ENCODE measurements at places on chromosomes 5 and 9.

- no peak for DNase-seq
These were observed 19.5 kb upstream of the ASPN start for GRCh38 chr9:92501671-92502393.

DNA sequence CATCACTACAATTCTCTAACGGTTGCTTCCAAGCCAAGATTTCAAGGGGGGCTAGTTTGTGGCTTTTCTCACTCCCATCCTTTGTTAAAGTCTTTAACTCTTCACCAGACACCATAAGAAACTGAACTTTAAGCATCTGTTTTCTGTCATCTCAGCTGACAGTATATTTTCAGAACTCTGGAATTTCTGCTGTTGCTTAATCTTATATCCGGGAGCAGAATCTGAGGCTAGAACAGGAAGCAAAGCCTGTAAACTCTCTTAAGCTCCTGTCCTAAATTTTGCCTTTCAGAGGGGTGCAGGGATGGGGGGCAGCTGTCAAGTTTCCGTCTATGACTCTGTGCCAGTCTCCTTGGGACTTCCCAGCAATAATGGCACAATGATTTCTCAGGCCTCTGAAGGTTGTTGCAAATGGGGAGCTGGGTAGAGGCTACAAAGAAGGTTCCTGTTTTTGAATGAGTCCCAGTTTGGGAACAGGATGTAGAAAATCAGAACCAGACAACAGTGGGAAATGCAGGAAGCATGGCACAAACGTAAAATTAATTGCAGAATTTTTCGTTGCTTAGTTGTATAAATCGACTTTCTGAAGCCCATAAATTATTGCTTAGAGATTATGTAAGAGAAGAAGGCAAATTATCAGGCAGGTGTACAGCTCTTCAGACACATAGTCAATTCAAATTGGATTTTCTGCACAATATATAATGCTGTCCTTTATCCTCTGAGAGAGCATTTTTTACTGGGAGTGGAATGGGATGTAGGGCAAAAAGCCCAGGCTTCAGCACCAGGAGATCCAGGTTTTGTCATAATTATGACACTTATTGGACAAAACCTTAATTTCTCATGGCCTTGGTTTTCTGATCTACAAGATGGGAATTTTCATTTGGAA lies 430.9 kb downstream of the DMAC1 start:
- DNase-seq: no peak

DNA sequence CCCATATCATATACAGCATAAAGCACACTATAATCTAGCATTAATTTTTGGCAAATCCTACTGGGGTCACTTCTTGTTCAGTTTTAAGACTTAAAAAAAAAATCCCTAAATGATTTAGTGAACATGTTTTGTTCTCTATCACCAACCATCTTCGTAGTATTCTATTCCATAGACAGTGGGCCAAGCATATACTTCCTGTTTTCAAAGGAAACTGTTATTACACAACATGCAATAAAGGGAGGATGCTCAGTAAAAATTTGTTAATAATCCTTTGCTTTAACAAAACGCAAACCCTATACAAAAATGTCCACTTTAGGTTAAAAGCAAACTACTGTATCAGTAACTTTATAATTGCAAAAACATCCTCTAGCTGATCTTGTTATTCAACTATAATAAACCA lies 13.0 kb downstream of the CCNH start:
- no peak for DNase-seq

GRCh38 chr5:133890314-133890713 lies 78.1 kb downstream of the C5orf15 start:
- DNase-seq: no peak

Measured in activated T-helper 1 cell treated with anti-CD3 and anti-CD28 coated beads, Interleukin-2, amount 50 U/mL, for 16 hours (primary cell).